ENCODE measurements at places on chromosomes 7 and 10.

- DNase-seq: no peak
Measured at GRCh38 chr10:36542493-36542892, 582.9 kb upstream of the ANKRD30A start.

DNA sequence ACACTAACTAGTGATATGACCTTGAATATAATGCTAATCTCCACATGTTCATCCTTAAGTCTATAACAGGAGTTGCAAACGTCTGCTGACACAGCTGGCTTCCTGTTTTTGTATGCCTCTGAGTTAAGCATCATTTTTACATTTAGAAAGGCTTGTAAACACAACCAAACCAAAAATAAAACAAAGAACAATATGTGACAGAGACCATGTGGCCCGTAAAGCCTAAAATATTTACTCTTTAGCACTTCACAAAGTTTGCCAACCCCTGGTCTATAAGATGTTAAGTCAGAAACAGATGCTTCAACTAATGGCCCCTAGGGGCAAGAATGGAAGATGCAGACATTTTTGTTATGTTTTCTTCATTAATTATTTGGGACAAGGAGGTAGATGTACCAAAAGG lies 109.3 kb downstream of the CPEB3 start:
- DNase-seq: no peak

GRCh38 chr10:9634466-9634865 lies 1383.2 kb upstream of the CELF2 start:
- no peak for DNase-seq

GRCh38 chr7:158976468-158976848 lies 120.1 kb downstream of the DYNC2I1 start:
- peak; percentile 86 for DNase-seq

DNA sequence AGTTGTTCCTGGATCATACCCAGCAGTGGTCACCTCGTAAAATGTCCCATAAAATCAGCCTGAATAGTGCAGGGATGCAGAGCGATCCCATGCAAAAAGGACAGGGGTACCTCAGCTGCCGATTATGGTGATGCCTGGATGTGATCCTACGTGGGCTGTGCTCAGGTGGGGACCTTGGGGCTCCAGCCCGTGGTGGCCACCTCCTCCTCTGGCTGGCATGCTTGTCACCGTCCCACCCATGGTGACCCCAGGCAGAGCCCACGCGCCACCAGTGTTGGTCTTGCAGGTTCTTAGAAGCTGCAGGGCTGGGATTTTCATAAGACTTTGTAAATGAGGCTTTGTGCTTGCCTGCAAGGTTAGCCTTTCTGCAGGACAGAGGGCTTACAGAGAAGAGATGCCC lies 97.2 kb downstream of the GLRX3 start:
- no peak for DNase-seq
